Renal cortex interstitium (tissue), 15 donors: ENCODE measurements at places on chromosomes 11 and 22.

DNA sequence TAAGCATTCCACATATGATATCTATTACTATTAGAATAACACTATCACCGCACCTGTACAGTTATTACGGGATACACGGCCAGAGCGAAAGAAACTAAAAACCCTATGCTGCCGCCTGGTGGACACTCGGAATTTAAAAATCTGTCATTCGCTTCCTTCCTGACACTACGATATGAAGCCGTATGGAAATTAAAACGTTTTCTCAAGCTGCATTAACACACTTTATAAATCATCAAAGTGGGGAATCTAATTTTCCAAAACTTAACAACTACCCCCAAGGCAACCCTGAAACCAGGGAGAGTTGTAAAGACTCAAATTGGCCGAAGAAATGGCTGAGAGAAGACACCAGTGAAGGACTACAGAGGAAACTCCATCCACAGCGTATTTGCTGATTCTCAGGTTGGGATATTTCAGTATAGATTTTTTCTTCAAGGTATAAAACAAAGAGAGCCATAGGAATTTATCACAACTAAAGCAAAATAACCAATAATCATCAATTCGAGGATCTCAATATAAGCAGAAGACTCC lies 1.4 kb downstream of the CCDC73 start:
- DNase-seq: peak; percentile 38

DNA sequence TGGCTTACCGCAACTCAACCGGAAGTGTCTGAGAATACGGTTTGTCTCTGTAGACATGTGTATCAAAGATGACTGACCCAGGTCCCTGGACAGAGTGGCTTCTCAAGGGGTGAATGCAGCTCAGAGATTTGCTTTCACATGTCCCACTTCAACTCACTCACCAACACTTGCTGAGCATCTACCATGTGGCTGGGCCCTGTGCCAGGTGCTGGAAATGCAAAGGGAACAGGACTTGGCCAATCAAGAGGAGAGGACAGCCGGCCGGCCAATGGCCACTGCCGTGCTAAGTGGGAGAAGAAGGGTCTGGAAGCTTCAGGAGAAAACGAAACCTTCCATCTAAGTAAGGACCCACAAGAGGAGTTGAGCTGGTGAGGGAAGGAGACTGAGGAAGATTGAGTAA lies 151.3 kb downstream of the CEP164 start:
- no peak for DNase-seq

DNA sequence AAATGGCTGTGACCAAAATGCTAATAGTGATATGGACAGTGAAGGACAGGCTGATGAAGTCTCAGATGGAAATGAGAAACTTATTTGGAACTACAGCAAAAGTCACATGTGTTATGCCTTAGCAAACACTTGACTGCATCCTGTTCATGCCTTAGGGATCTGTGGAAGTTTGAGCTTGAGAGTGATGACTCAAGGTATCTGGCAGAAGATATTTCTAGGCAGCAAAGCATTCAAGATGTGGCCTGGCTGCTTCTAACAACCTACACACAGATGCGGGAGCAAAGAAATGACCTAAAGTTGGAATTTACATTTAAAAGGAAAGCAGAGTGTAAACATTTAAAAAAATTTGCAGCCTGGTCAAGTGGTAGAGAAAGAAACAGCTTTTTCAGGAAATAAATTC lies 28.1 kb upstream of the CD81 start:
- DNase-seq: no peak

GRCh38 chr11:100719362-100719761 lies 32.3 kb downstream of the ARHGAP42 start:
- no peak for DNase-seq

DNA sequence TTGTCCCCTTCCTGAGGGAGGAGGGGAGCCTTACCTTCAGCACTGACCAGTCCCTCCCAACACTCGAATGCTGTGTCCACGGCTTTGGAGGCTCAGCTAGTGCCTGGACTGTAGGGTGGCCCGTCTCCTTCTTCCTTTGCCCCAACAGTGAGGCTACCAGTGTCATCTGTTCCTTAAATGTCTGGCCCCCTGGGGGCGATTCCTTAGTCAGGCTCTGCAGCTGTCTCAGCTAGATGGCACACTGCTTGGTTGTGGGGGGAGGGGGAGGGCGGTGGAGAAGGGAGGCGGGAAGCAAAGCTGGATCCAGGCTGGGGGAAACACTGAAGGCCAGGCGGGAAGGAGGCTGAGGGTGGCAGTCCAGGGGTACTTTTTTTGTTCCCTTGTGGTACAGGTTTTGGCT lies at the start of gene IGSF22:
TSS of gene IGSF22 (minus strand) at position 149 of the 400 bp plus-strand sequence. CDS start 1,952 bp downstream, outside the sequence.
- DNase-seq: no peak

- DNase-seq: no peak
These were observed 41.8 kb downstream of the ENTHD1 start for GRCh38 chr22:39851606-39852315.

DNA sequence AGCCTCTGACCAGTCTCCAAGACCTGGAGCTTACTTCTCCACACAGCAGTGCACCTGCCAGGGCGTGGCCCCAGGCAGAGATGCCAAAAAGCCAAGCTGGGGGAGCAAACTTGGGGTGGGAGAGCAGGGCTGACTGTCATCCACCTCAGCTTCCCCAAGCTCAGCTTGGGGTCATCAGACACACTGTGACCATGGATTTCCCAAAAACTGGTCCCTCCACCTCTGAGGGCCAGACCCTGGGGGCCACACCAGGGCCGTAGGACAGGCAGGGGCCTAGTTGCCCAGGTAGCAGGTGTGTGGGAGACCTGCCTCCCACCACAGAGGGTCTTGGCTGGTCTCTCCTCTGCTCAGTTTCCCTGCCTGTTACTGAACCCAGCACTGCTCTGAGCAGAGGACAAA lies 30.6 kb downstream of the ARVCF start:
- no peak for DNase-seq

DNA sequence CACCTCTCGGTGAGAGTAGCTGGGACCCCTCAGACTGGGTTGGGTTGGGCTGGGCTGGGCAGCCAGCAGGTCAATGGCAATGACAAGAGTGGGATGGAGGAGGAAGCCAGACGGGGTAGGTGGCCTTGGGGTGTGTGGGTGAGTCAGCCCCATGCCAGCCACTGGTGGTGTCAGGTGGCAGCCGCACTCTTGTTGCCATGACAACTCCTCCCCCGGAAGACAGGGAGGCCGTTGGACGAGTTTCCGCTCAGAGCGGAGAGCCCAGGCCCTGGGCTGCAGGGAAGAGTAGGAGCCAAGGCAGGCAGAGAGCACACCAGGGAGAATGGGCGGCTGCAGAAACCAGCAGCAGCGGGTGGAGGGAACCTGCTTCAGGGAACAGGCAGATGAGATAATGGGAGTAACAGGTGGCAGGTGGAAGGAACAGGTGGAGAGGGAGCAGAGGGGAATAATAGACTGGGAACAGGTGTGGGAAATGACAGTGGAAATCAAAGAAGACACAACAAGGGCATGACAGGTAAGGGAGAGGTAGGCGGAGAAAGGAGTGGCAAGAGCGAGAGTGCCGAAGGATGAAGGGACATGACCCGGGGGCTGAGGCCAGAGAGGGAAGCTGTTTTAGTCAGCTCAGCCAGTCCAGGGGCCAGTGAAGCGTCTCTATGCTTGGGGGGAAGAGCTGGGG lies 8.7 kb downstream of the SPTBN2 start:
- peak; percentile 79 for DNase-seq

- DNase-seq: no peak
These were observed 552 bp downstream of the RIN1 start for GRCh38 chr11:66335531-66336233.

- DNase-seq: no peak
These were observed 11.5 kb downstream of the TNKS1BP1 start for GRCh38 chr11:57313071-57313787.

- DNase-seq: no peak
These were observed 13.4 kb downstream of the CCDC134 start for GRCh38 chr22:41813726-41814410.

DNA sequence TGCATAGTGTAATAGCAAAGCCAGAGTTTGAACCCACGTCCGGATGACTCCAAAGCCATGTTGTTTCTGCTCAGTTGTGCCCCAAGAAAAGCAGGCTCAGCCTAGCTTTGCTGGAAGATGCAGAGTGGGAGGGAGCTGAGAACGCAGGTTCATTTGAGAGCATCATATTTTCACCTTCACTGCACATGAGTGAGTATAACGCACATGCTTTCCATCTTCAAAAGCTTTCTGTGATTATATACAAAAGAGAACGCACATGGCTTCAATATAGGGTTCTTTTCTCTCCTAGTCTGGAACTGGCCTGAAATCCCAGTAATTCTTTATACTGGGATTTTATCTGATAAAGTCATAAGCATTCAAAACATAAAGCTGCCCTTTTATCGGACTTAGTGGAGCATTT lies 385.5 kb upstream of the CADM1 start:
- DNase-seq: no peak

GRCh38 chr22:26709617-26710390 lies 52.4 kb downstream of the MIAT start:
- DNase-seq: no peak

GRCh38 chr11:115528225-115528624 lies 24.0 kb upstream of the CADM1 start:
- no peak for DNase-seq

- peak; percentile 51 for DNase-seq
These were observed 63.2 kb downstream of the GRIA4 start for GRCh38 chr11:105673089-105673488.

DNA sequence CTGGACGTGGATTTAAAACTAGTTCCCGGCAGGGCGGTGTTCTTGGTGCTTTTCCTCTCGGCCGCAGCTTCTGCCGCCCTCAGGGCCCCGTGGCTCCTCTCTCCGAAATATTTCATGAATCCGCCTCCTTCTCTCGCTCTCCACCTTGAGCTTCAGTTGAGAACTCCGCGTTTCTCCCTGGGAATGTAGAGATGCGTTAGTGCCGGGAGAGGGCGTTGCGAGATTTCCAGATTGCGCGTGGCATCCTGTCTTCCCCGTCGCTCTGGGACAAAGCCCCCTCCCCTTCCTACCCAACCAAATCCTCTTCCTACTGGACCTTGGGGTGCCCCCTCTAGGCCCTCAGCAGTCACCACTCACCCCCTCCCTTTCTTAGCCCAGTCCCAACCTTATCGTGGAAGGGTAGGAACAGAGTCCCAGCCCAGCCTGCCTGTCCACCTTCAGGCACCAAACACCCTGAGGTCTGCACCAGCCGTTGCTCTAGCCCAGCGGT lies 15.5 kb upstream of the RAC2 start:
- DNase-seq: peak; percentile 41

DNA sequence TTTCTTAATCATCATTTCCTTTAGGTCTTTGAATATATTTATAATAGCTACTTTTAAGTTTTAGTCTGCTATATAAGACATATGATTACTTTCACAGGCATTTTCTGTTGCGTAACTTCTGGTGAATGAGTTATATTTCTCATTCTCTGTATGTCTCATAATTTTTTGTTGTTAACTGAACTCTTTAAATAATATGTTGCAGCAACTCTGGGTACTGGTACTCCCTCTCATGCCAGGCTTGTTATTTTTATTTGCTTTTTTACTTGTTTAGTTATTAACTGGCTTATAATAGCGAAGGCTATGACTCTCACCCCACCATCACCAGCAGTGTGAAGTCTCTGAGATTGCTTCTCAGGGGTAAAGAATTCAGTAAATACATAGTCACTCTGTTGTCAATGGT lies 524.2 kb upstream of the CHORDC1 start:
- no peak for DNase-seq
